ENCODE measurements at places on chromosomes 7 and 10. TPM values are rescaled to one million over a fixed set of nuclear protein-coding genes. Genes with fewer than 3 reads are reported as not detected.

DNA sequence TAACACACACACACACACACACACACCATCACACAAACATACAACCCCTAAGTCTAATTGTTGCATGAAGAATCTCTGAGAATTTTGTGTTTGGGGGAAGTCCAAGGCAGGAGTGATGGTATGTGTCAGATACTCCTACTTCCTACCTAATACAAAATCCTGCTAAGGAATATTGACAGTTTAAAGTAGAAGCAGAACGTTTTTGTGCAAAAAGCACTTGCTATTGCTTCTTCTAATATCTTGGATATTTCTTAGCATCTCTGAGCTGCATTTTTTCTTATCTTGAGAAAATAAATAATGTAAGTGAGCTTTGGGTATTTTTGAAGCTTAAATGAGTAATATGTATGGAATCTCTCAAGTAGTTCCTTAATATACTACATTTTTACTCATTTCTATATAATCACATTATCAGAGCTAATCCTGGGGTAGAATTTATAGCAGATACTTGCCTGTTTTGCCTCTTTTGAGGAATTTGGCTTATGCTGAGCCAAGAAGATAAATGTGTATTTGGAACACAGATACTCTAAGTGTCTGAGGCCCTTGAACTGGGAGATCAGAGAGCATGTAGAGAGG, 212.3 kb downstream of the DKK1 start:
- no peak for DNase-seq

DNA sequence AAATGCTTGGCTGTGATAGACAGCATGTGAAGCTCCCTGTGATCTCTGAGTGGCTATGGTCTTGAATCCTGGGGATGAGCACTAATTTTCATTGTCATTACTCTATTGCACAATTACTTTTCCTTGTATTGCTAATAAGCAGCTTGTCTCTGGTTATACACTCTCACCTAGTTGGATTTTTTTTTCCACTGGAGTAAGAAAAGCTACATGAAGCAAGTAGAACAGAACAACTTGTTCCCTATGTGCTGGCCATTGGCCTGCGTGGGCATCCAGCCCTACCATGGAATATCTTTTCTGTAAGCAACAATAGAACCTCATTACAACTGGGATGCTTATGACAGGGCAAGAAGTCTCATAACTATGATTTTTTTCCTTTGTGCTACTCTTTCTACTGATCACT, 807.4 kb downstream of the TNS3 start:
- no peak for DNase-seq

EN2 gene
- total RNA-seq, result not detected

DNA sequence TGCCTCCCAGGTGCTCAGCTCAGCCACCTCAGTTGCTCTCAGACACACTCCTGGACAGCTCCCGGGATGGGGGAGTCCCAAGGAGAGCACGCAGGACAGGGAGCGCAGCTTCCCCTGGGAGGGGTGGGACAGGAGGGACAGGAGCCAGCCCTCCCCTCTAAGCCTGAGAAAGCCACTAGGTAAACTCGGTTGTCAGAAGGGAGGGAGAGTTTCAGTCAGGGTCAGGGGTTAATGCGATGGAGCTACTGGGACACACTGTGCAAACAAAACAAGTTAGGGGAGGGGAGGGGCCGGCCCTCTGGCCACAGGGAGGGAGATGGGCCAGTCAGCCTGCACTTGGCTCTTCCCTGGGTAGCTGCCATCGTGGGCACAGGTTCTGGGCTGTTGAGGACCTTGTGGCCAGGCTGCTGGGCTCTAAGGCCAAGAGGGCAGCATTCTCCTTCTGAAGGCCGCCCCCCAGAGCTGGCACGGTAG, 31.1 kb downstream of the KAZALD1 start:
- no peak for DNase-seq

- DNase-seq, result no peak
Measured at GRCh38 chr7:147516391-147516790, 1074.2 kb upstream of the C7orf33 start.

SORCS1 gene
- total RNA-seq, result not detected

DNA sequence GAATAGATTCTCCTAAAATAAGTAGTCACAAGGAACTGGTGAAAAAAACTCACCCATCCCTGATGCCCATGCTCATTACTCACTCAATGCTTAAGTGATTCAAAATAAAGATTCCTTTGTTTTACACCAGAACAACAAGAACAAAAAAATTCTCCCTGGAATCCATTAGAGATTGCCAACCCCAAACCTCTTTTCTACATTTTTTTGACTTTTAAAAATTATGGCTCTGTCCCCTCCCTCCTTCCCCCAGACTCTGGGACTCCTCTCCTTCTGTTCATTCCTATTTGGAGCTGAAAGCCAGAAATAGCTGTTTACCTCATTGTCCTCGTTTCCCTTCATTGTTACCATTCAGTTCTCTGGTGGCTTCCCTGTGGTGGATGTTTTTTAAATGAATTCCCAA, 63.2 kb upstream of the FHIP2A start:
- no peak for DNase-seq

KIN gene
- 10.8 TPM for total RNA-seq

TMEM213 gene
- 0.18 TPM for total RNA-seq

DNA sequence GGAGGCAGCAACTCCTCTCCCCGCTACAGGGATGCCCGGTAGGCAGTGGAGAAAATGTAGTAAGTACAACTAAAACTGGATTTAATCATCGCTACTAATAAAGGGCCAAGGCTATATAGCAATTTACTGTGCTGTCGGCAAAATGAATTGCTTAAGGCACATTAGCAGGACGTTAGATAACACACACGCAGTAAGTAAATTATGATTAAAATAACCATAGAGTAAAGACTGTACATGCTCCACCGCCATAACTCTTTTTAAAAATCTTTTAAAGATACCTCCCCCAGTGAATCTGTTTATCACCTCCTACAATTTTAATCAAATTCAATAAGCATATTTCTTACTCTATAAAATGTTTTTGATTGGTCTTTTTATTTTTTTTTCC, 371.4 kb upstream of the MGMT start:
- DNase-seq, result no peak

PIP gene
- total RNA-seq, result not detected

DNA sequence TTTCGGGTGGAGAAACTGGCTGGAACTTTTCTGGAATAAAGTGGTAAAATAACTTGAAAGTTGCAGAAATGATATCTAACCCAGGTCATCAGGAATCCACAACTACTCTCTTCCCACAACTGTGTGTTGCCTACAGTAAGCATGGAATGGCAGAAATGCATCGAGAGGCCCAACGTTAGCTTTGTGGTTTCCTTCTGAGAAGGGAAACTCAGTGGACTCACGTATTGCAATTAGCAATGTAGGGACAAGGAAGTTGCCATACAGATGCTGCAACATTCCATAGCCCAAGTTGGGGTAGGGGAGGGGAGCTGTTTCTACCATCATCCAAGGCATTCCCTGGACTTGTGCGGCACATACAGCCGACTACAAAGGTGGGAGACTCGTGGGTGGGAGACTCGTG, 1.9 kb downstream of the PON1 start:
- DNase-seq, result no peak

GRCh38 chr10:88129013-88129412, 265.6 kb downstream of the PTEN start:
- no peak for DNase-seq

DNA sequence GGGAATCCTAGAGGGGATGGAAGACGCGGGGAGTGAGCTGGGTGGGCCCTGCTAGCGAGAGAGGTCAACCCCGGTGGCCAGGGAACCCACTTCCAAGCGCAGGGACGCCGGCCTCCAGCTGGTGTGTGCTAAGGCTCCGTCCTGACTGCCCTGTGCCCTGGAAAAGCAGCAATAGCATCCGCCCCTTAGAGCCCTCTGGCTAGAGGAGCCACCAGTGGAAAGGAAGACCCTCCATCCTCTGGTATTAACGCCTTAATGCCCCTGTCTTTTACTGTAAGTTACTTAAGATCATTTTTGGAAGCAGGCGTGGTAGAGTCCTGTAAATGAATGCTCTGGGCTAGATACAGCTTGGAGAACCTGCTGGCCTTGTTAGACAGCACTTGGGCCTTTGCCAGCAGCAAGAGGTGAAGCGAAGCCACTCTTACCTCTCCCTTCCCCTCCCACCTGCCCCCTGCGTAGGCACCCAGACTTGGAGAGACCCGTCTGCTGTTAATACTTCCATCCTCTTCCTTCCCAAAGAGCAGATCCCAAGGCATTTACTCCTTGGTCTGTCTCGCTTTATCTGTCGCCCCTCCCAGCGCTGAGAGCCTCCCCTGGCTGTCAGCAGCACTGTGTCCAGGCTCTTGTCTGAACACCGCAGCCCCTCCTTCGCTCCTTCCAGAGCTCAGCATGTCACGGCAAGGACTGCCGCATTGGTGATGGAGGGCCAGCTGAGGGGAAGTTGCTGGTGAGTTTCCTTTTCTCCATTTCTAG, 4.6 kb downstream of the REPIN1 start:
- DNase-seq, result no peak

DNA sequence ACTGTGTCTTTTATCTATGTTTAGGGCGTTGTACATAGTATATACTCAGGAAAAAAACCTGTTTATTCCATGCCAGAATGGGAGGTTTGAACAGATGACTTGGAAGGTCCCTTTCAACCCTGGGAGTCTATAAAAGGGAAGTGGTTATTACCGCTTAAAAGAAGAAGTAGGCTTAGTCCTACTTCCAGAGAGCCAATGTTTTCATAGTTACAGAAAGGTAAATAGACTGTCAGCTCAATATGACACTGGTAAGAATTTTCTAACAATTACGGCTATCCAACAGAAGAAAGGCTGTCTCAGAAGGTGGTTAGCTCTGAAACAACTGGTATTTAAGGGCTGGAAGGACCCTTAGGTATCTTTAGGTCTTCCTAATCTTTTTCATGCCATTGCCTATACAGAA, 1.1 kb upstream of the TFAM start:
- no peak for DNase-seq

DNA sequence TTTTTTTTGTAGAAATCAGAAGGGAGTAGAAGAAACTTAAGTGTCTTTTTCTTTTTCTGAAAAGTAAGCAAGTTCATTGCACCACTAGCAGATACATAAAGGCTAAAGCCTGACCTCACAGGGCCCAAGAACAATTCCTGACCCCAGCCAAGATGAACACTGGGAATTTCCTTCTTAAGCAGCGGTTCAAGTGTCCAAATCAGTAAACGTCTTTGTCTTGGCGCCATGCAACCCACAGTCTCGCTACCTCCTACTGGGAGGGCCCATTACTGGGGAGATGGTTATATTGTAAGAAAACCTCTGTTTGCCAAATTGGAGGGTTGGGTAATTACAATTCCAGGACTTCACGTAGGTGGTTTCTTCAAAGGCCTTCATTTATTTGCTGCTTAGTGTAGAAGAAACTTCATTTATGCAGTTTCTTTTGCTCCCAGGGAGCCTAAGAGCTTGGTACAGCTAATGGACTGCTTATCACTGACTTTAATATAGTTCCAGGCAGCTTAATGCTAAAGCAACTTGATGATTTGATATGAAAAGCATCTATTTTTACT, 58.3 kb upstream of the ADRB1 start:
- no peak for DNase-seq

- no peak for DNase-seq
Measured at GRCh38 chr7:144818511-144818910, 17.3 kb downstream of the TPK1 start.

CYP2E1 gene
- total RNA-seq, result 0.99 TPM

DNA sequence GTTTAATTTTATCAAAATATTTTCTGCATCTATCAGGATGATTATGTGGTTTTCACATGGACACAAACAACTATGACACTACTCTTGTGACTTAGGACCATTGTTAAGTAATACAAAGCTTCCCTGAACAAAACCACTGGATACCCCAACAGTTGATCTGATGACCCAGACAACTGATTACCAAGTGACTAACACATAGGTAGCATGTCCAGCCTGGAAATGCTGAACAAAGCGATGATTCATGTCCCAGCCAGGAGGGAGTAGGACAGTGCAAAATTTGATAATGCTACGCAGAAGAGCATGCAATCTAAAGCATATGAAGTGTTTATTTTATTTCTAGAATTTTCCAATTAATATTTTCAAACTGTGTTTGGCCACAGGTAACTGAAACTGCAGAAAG, 8.9 kb upstream of the PNLIP start:
- DNase-seq, result no peak

GRCh38 chr7:70583965-70584883, 547.7 kb upstream of the GALNT17 start:
- DNase-seq, result no peak

- no peak for DNase-seq
Measured at GRCh38 chr7:123941391-123942180, 16.5 kb downstream of the SPAM1 start.

DNA sequence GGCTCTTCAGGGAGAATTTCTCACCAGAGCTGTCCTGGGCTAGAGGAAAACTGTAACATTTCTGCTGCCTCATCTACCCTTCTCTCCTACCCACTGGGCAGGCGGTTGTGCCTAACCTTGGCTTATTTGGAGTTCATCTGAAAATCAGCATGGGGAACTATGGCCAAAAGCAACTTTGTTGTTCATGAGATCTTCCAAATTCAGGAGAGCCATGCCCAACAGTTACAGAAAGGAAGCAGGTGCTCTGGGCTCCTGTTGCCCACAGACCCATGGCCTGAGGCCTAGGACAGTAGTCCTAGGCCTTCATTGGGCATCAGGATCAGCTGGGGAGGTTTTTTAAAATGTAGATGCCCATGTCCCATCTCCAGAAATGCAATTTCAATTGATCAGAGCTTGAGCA, 85.2 kb downstream of the GRID1 start:
- DNase-seq, result no peak

DNA sequence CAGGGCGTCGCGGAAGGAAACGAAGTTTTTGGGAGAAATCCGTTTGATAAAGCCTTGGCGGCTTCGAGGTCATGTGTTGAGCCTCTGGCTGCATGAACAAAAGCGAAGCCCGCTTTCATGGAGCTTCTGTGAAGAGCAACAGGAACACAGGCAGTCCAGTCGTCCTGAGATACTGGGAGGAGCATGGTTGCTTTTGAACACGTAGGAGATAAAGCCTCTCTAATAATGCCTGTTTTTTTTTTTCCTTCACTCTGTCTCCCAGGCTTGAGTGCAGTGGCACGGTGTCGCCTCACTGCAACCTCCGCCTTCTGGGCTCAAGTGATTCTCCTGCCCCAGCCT, 473 bp upstream of the ZNF32 start:
- no peak for DNase-seq

ZCWPW1 gene
- total RNA-seq, result 3.4 TPM

DNA sequence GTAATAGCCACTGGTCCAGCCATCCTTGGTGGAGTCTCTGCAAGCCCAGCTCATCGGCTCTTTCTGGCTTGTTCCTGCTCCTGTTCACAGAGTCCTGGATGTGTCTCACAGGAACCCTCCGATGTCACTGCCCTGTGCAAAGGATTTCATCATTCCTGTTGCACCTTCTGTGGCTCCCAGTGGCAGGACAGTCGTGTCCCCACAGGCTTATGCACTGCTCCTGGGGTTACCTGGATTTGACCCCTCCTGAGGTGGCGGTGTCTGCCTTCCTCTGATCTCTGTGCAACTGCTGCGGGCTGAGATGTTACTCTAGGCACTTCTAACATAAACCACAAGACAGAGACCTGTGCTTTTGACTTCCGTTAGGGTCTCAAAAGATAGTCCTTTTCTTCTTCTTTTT, 30.6 kb downstream of the APBB1IP start:
- no peak for DNase-seq

GRCh38 chr7:54712820-54713219, 46.2 kb downstream of the SEC61G start:
- no peak for DNase-seq
